Cardiac septum (tissue), 1 donor: ENCODE measurements at places on chromosomes 16 and 17.

DNA sequence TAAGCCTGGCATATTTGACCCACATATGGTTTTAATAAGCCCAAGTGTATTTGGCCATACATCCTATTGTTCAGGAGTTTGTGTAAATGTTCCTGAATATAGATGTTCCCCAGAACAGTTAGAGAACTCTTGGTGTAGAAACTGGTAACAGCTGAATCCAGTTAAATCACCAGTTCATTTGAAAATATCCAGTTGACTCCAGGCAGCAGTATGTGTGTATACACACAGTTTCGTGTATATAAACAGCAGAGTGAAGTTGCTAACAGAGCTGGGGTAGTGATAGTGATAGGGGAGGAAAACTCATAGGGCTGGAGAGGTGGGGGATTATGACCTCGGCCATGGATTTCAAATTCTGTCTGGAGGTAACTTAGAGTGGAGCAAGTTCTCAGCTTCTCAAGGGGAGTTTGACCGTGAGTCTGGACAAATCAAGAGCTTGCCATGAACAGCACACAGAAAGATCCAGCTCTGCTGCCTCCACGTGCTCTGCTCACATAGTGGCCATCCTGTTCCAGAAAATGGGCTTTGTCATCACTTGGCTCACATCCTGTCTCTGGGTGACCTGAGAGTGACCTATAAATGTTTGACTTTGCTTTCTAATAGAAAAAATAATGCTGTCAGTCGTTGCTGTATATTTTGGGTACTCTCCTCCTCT, 30.6 kb upstream of the MMD start:
- DNase-seq, result no peak

DNA sequence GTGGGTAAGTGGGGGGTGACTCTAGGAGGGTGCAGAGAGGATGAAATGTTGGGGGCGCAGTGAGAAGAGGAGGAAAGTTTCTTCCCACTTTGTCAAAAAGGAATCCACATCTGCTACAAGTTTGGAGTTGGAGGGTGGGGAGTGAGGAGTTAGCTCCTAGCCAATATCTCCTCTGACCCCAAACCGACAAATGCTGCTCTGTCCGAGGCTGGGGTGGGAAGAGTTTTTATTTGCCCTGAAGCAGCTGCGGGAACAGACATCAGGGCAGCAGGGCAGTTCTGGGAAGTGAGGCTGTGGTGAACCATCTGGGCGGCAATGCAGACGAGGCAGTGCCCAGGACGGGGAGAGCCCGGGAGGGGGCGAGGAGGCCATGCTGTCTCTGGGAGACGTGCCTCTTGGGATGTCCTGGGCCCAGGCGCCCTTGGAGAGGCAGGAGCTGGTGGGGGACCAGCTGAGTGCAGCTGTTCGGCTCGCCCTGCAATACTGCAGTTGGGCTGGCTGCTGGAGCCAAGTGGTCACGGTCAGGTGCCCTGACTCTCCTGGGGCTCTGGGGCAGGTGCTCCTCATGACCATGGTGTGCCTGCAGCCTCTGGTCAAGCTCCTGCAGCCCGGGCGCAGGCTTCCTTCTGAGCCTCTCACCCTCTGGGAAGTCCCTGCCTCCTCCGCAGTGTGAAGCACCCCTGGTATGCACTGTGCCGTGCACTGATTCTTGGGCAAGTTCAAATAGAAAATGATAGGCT, 6.4 kb upstream of the SOCS3 start:
- no peak for DNase-seq

DNA sequence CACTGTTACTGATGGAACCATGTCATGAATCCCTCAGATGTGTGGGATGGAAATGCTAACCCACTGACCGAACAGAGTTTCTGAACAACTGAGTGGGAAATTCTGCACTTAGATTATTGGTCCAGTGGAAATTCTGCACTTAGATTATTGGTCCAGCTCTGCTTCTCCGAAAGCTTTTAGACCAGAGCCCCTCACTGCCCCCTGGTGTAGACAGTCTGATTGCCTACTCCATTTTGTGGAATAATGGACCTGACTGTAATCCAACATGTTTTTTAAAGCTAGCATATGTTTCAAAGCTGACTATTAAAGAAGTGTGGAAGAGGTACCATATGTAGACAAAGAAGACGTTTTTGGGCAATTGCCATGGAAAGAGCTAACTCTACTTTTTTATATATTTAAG, 50.3 kb upstream of the TBX2 start:
- DNase-seq, result no peak

GRCh38 chr16:68382296-68382718, 66.0 kb downstream of the SMPD3 start:
- no peak for DNase-seq

GRCh38 chr17:49997773-49998703, 3.0 kb upstream of the DLX3 start:
- peak; percentile 65 for DNase-seq

DNA sequence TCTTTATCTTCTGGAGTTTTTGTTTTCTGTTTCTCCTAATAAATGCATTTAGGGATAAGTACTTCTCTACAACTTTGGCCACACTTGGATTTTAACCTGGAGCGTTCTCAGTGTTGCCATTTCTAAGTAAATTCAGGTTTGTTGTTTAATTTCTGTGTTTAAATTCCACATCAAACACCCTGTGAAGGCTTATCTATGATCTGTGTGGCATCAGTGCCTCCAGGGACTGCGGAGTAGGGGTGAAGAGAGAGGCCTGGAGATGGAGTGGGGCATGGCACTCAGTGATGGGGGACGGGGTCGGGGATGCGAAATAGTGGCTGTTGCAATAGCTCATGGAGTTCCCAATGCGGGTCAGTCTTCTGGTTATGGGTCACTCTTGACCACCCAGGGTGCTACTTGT, 294.8 kb downstream of the HS3ST3B1 start:
- no peak for DNase-seq

DNA sequence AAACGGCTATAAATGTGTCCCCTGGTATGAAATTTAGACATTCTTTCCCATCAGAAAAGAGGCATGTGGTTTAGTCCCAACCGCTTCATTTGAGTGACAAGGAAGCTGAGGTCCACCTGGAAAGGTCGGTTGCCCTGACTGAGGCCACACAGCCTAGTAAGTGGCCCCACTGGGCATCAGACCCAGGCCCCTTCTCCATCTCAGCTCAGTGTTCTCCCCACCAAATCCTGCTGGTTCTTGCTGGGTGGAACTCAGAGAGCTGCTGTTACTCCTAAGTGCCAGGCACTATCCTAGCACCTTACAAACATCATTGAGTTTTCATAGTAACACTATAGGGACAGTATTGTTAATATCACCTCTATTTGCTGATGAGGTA, 153.5 kb downstream of the SOCS1 start:
- no peak for DNase-seq

DNA sequence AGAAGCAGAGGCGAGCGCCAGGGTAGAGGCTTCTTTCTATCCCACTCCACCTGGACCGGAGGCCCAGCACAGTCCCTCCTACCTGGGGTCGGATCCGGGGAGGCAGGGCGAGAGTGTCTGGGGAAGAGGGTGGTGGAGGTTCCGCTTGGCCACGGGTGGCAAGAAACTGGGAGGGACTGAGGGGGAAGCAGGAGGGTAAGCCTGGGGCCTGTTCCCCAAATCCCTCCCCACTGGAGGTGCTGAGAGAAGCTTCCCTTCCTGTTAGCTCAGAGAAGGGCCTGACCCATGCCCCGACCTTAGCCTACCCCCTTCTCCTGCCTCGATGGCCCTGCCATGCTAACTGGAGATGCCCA, 1.8 kb upstream of the TPPP3 start:
- no peak for DNase-seq

GRCh38 chr16:60107871-60108270, 1373.8 kb upstream of the GOT2 start:
- no peak for DNase-seq

DNA sequence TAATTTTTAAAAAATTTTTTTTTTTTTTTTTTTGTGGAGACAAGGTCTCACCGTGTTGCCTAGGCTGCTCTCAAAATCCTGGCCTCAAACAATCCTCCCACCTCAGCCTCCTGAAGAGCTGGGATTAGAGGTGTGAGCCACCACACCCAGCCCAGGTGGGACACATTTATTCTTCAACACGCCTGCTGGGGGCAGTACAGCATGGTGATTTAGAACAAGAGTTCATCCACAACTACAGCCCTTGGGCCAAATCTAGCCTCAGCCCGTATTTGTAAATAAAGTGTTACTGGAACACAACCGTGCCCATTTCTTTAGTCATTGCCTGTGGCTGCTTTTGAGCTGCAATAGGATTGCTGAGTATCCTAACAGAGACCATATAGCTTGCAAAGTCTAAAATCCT, 92.8 kb downstream of the KATNIP start:
- no peak for DNase-seq

- no peak for DNase-seq
Measured at GRCh38 chr17:82356845-82357355, 2.1 kb upstream of the TEX19 start.

DNA sequence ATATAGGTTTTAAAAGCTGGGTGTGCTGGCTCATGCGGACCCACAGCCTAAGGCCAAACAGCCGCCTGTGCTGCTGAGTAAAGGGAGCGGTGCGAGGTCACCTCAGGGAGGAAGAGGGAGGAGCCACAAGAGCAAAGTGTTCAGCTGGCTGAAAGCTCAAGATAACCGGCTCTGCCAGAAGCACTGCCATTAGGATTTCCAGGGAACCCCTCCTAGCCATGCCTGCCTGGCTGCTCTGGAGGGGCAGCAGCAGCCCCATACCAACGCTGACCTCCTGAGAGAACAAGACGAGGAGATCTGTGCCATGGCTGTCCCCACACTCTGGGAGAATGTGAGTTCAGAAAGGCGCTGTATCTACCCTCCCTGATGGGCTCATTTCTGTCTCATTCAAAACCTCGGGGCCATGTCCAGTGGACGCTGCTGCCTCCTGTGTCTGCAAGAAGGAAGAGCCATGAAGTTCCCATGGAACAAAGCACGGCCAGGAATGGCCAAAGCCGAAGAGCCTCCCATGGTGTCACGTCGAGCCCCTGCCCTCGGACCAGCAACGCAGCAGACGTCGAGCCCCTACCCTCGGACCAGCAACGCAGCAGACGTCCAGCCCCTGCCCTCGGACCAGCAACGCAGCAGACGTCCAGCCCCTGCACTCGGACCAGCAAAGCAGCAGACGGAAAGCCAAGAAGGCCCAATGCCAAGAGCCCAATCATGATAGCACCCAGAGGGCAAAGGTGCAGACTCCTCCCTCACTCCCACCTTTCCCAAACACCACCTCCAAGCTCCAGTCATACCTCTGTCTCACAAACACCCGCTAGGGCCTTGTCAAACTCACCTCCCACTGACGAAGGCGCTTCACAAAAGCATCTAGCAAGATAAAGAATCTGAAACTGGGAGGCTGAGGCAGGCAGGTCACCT, 107.0 kb downstream of the ANKRD11 start:
- DNase-seq, result no peak

- no peak for DNase-seq
Measured at GRCh38 chr16:15963307-15963910, 14.0 kb downstream of the ABCC1 start.

DNA sequence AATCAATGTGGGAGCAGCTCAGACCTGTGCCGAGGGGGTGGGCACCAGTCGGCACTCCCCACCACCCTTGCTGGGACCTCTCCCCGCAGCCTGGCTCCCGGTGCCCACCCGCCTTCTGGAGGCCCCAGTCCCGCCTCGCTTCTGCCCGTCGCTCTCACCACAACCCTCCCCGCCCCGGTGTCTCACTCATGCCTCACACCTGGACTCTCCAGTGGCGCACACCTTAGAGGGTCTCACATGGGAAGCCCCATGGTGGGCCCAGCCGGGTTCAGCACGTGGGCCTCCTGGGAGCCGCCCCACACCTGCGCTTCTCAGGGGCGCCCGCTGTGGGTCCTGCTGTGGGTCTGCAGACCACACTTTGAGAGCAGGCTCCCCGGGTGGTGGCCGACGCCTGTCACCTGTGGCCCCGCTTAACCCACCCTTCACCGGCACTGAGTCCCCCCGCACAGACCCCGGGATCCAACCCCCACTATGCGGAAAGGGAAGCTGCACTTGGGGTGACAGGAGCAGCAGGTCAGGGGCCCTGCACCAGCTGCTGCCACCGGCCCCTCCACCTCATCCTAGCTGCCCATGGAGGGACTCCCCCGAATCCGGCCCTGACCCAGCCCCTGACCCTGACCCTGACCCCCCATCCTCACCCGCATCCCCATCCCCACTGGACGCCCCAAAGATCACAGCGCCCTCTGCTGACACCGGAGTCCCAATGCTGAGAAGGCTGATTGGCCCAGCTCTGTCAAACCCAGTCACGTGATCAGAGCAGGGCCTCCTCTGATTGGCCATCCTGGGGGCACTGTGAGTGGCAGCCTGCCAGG, 27.4 kb upstream of the SLC38A10 start:
- no peak for DNase-seq

- no peak for DNase-seq
Measured at GRCh38 chr16:11025120-11025531, 80.8 kb downstream of the CLEC16A start.

DNA sequence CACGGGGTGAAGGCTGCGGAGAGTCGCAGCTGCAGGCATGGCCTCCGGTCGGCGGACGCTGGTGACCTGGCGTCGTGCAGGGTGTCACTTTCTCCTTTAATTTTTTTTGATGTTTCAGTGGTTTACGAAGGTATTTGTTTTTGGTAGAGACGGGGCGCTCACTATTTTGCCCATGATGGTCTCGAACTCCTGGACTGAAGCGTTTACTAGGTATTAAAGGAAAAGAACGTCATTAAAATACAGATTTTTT, 17.1 kb downstream of the ZNF213 start:
- no peak for DNase-seq

DNA sequence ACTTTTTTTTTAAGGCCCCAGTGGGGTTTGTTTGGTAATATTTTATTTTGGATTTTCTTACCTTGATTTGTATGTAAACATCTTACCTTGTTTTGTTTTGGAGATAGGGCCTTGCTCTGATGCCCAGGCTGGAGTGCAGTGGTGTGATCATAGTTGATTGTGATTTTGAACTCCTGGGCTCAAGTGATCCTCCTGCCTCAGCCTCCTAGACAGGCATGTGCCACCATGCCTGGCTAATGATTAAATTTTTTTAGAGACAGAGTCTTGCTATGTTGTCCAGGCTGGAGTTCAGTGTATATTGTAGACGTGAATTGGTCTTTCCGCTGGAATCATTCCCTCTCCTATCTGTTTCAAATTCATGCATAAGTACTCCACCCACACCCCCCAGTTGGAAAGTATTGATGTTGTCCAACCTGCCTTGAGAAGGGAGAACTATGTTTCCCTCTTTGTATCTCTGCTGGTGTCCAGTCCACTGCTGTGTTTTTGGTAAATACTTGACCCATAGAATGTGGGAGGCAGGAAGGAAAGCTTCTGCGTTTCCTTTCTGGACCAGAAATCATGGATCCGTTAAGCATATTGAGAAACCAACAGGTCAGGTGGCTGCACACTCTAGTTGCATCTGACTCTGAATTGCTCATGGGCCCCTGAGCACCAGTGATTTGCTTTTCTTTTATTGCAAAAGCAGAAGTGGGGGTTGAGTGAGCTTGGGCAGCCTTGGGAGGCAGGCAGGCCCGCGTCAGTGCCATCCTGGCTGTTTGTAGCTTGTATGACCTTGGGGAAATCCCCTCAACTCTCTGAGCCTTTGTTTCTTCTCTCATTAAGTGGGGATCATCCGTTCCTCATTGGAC, 25.0 kb downstream of the RMI2 start:
- no peak for DNase-seq

DNA sequence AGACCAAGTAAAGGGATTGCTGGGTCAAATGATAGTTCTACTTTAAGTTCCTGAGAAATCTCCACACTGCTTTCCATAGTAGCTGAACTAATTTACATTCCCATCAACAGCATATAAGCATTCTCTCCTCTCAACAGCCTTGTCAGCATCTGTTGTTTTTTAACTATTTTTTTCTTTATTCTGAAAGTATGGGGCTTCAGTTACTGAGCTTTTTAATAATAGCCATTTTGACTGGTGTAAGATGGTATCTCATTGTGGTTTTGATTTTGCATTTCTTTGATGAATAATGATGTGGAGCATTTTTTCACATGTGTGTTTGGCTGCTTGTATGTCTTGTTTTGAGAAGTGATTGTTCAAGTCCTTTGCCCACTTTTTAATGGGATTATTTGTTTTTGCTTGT, 2.5 kb downstream of the KRTAP2-2 start:
- DNase-seq, result no peak
